ENCODE measurements at places on chromosomes 7 and 10.

GRCh38 chr10:117541909-117542705 lies 439 bp upstream of the EMX2 start:
- no peak for DNase-seq

- DNase-seq, result no peak
Observed at GRCh38 chr7:142412551-142413193, 154.8 kb upstream of the PRSS58 start.

GRCh38 chr7:151007469-151007898 lies 16.7 kb downstream of the NOS3 start:
- no peak for DNase-seq

DNA sequence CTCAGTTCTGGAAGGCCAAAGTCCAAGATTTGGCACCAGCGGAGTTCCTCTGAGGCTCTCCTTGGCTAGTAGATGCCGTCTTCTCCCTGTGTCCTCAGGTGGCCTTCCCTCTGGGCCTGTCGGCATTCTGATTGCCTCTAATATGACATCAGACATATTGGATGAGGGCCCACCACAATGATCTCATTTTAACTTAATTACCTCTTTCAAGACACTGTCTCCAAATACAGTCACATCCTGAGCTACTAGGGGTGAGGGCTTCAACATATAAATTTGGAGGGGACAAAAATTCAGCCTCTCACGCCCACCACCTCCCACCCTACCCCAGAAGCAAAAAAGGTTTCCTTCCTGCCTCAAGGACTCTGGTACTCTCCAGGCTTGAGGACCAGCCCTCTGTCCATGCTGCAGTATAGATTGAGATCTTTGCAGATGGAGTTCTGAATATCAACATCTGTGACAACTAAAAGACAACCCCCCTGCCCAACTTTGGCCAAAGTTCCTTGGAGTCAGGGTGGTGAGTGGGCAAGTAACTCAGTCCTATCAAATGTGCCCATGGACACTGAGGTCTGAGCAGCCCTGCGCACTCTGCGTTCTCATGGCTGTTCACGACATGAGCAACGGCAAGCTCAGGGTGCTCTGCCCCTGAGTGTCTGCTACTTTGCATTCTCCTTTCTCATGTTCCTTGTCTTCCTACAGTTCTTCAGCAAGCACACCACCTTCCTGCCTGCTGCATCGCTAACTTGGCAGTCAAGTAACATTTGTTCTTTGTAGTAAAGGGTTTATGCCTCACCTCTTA lies 11.5 kb downstream of the TMEM176B start:
- no peak for DNase-seq

GRCh38 chr7:5557920-5558401 lies 134.3 kb upstream of the TNRC18 start:
- peak; percentile 61 for DNase-seq

DNA sequence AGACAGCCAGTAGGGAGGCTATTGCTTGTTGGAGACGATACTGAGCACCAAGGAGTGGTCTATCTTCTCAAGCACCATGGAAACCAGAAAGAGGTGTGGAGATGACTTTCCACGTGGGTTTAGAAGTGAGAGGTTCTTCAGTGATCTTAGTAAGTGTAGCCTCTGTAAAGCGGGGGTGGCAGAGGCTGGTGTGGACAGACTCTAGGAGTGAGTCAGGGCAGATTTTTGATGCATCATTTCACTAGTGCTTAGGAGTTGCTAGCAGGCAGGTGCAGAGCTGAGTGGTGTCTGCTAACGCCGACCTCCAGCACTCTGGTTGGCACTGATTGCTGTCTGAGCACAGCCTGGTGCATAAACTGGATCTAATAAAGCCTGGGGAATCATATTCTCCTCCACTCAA lies 78.4 kb upstream of the ADO start:
- peak; percentile 74 for DNase-seq

GRCh38 chr10:109664554-109664953 lies 258.8 kb downstream of the XPNPEP1 start:
- DNase-seq, result no peak

- DNase-seq, result no peak
Observed at GRCh38 chr10:29157321-29157720, 131.5 kb upstream of the LYZL1 start.

GRCh38 chr7:148669927-148670326 lies 28.8 kb upstream of the CUL1 start:
- DNase-seq, result no peak

GRCh38 chr10:6654571-6654970 lies 74.5 kb upstream of the PRKCQ start:
- DNase-seq, result no peak

GRCh38 chr7:134046594-134047128 lies 80.5 kb upstream of the LRGUK start:
- no peak for DNase-seq

DNA sequence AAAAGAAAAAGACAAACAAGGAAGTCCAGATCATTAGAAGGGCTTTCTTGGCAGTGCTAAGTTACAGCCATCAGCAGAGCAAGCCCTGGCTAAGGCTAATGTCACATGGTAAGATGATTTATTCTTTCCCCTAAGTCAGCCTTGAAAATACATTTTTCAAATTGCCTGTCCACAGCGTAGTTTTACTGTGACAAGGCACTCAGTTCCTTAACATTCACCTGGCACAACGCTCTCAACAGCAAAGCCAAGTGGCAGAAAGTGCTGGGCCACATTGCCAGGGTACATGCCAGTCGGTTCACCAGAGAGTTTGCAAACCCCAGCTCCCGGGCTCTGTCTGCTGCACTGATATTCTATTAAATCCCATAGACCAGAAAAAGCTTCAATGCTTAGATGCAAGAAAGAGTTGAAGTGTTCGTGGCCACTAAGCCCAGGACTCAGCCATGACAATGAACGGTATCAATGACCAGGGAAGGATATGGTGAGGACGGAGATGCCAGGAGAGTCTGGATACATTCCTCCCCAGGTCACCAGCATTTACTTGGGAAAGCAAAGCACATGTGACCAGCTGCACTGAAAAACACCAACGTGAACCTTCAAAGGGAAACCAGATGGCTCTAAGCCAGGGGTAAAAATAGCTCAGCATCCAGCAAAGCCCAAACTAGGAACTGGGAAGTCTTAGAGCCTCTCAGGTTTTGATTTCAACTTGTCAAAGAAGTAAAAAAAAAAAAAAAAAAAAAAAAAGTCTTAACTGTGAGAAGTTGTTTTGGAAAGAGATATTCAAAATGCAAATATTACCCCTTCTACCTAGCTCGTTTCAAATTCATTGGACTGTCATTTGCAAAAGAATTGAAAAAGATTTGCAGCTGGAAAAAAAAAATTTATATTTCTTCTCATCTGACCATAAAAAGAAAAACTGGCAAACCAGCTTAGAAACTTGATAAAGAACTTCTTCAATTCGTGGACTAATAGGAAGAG lies 23.9 kb upstream of the MPP7 start:
- DNase-seq, result no peak

GRCh38 chr10:43203448-43204041 lies 63.3 kb downstream of the RASGEF1A start:
- DNase-seq, result peak; percentile 63

DNA sequence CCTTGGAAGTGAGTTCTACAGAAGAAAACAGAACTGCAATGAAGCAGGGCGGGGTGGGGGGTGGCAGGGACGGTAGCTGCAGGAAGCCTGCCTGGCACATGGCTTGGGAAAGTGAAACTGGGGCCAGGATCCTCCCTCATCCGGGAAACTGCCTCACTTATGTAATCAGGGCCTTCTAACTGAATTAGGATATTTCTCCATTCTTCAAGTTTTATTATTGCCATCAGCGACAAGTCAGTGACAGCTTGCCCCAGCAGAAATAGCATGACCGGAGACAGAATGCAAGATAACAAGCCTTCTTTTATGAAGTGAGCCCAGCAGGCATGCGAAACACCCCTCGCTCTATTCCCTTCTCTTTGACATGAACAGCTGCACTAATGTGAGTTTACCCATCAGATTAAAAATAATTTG lies 77.5 kb upstream of the CACUL1 start:
- no peak for DNase-seq

GRCh38 chr7:116122972-116123595 lies 87.3 kb upstream of the TES start:
- no peak for DNase-seq

- DNase-seq, result no peak
Observed at GRCh38 chr10:64286533-64286932, 765.3 kb downstream of the REEP3 start.

- no peak for DNase-seq
Observed at GRCh38 chr10:124037784-124038183, 55.6 kb downstream of the CHST15 start.

- no peak for DNase-seq
Observed at GRCh38 chr10:13458687-13459012, 70.2 kb downstream of the BEND7 start.

- DNase-seq, result no peak
Observed at GRCh38 chr10:107269626-107270025, 105.1 kb upstream of the SORCS1 start.

DNA sequence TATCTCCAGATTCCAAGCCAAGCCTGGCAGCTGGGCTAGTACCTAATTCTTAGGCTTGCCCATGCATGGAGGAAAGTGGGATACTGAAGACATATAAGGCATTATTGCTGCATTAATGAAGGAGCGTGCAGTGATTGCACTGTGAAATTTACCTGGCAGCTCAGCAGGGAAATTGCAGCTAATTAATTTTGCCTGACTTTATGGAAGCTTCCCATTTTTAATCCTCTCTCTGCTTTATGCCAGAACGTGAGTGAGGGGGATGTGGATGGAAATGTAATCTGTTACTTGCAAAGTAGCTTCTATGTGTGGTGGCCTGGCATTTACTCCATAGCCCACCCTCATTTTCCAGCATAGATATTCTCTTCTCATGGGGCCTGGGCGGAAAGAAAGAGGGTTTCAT lies 134.9 kb downstream of the SH2D4B start:
- no peak for DNase-seq

- DNase-seq, result no peak
Observed at GRCh38 chr10:88958721-88959120, 6.1 kb upstream of the ACTA2 start.

- DNase-seq, result peak; percentile 72
Observed at GRCh38 chr10:11403116-11403515, 208.3 kb downstream of the USP6NL start.

GRCh38 chr10:82924711-82925110 lies 1049.7 kb downstream of the NRG3 start:
- no peak for DNase-seq

- no peak for DNase-seq
Observed at GRCh38 chr10:3398825-3399646, 226.5 kb upstream of the PITRM1 start.

GRCh38 chr10:34524369-34525091 lies 290.6 kb downstream of the PARD3 start:
- no peak for DNase-seq

- DNase-seq, result no peak
Observed at GRCh38 chr7:90946730-90947501, 317.3 kb upstream of the FZD1 start.

GRCh38 chr7:55096323-55096722 lies 77.5 kb downstream of the EGFR start:
- DNase-seq, result no peak

GRCh38 chr7:55887821-55888247 lies 578 bp downstream of the ZNF713 start:
- no peak for DNase-seq

GRCh38 chr7:70352906-70353305 lies 754.6 kb downstream of the AUTS2 start:
- no peak for DNase-seq

DNA sequence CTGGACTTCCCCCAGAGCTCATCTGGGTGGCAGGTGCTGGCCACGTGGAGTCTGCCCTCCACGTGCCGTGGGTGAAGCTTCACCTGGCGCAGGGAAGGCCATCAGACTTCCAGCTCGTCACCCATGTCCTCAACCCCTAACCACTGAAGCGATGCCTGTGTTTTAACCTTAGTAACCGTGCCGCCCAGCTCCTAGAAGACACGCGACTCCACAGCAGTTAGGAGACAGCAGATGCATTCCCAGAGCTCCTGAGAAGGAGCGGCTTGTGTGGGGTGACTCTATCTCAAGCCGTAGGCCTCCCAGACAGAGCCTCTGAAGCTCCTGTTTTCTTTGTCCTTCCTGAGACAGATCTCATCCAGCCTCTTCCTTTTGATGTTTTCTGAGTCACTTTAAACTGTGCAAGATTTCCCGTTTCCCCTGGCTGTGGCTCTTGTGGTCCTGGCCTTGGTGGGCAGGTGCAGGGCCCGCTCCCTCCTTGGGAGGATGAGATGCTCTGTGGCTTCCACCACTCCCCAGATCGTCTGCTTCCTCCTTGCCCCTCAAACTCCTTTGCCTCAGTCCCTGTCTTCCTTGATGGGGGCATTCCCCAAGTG lies 41.4 kb upstream of the AP5Z1 start:
- DNase-seq, result no peak

GRCh38 chr7:94907026-94907810 lies at the start of gene PPP1R9A:
Gene PPP1R9A (plus strand): TSS chr7:94907594. CDS start chr7:94910114, 2,520 bp downstream.
- DNase-seq, result no peak

DNA sequence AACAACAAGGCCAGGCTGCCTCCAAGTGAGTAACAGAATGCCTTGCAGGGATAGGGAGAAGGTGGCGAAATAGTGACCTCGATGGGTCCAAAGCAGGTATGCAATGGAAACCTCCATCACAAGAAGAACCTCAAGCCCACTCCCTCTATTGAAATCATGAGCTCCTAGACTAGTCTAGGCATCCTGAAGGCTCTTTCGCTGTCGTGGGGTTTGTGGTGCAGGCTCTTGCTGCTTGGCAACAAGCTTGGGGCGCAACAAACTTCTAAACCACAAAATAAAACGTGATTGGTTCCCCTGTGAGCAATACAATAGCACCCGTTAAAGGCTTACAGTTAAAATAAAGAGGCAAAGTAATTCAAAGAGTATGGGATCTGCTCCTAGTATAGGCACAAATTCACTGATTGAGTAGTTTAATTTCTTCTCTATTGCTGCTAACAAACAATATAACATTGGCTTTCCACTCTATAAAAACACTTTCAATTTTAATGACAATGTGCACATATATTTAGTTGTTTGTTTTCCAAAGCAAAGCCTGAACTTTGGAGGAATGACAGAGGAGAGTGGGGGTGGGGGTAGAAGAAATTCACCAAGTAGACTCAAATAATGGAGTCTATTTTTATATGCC lies 64.1 kb downstream of the C10orf67 start:
- no peak for DNase-seq

GRCh38 chr10:22250897-22251660 lies 33.3 kb upstream of the EBLN1 start:
- DNase-seq, result no peak

GRCh38 chr7:49500741-49501140 lies 272.7 kb upstream of the VWC2 start:
- DNase-seq, result no peak

GRCh38 chr7:12653518-12653917 lies 33.9 kb upstream of the ARL4A start:
- no peak for DNase-seq

DNA sequence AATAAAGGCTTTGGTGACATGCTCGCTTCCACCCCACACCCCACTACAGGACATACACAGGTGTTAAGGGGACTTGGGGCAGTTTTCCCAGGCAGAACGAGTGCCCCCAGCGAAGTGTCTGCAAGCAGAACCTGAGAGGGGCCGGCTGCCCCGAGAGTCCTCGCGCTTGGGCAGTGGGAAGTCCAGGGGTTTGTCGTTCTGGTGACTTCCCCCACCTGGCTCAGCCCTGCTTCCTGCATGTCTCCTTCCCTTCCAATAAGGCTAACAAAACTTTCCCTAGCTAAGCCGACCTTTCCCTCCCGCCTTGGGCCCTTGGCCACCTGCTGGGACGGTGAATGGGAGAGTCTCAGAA lies 916 bp downstream of the VWA2 start:
- no peak for DNase-seq
